ENCODE measurements at places on chromosomes 3 and 15.
A peak's percentile ranks its signal among the peaks of the same experiment; 100 is the strongest.

GRCh38 chr3:124428372-124429128 is 301.7 kb upstream of the UMPS start:
- DNase-seq = no peak

GRCh38 chr3:22608721-22609120 is 594.4 kb upstream of the UBE2E2 start:
- no peak for DNase-seq

DNA sequence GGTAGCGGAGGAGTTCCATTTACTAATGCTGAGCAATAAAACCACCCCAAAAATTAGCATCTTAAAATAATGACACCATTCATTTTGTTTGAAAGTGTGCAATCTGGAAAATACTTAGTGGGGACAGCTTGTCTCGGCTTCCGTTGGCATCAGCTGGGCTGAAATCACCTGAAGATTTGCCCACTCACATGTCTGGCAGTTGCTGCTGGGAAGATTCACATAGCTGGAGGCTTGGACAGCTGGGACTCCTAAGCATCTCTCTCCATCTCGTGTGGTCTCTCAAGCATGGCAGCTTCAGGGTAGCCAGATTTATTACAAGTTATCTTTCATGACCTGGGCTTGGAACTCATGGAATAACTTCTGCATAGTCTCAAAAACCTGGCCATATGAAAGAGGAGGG is 38.4 kb upstream of the BFSP2 start:
- DNase-seq = no peak

DNA sequence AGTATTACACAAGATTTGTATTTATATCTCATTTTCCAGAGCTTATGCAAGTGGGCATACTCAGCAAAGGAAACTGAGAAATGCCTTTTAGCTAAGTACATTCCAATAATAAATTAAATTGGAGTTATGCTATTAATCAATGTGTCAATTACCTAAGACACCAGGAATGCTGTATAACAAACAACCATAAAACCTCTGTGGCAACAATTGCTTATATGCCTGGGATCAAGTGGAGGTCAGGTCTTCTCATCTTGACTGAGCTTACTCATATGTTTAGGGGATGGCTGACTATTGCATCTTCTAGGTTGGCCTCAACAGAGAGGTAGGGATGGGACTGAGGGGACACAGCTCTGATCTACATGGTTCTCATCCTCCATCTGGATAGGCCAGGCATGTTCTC is 30.7 kb downstream of the CD200R1L start:
- no peak for DNase-seq

DNA sequence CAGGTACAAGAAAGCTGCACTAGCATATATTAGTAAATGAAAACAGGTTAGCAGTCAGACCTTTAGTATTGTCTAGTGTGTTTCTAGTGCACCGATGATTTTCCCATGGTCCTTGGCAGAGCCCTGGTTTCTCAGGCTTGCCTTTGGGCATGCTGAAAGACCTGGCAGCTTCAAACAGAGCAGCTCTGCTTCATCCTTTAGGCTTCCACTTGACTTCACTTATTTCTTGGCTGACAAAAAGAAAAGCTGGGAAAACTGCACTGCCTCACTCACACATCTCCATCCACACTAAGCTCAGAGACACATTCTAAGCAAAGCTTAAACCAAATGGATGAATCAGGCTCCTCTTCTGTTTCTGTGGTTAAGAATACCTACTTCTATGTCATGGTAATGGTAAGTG is 374.8 kb upstream of the PDZRN3 start:
- DNase-seq = no peak

DNA sequence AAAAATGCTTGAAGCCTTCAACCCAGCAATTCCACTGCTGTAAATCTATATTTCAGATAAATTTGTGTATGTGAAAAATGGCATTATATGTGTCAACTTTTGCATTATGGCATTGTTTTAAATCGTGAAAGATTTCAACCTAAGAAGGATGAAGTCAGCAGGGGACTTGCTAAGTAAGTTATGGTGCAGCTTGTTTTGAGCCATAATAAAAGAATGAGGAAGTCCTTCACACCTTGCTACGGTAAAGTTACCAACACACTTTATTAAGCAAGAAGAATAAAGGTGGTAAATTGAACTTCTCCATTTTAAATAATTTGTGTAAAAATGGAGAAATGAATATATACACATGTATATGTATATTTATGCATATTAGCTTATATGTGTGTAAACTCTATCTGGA is 371.4 kb downstream of the ROBO2 start:
- DNase-seq = no peak

DNA sequence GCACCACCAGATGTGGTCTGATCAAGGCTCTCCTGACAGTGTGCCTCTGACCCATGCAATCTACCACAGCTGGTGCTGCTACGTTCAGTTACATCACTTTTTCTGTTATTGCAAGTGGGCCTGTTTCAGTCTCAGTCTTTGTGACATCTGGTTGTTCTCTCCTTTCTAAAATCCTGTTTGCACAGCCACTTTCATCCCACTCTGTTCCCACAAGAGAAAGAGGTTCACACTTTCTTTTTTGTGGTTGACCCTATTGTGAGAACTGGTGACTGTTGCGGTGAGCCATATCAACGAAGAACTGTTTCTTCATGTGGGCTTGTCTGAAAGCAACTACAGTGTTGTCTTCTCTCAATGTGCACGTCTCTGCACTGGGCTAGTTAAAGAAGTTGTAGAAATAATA is 342.8 kb upstream of the ARPP21 start:
- no peak for DNase-seq

- no peak for DNase-seq
Observed at GRCh38 chr15:29747837-29748417, 74.3 kb downstream of the TJP1 start.

GRCh38 chr15:31439328-31439727 is 112.7 kb downstream of the KLF13 start:
- no peak for DNase-seq

DNA sequence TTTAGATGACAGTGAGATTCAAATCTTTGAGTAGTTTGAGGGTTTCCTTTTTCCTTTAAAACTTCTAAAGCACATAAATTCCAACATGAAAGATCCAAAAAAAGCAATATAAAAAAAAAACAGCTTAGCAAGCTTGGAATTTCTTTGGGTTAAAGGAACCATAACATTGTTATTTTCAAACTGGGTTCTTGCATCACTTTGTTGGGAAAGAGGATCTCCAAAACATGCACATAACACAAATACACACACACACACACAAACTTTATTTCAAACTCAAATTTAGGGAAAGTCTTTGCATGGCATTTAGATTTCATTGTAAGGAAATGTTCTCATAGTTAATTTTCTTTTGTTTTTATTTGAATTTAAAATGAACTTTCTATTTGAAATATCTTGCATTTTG is 79.2 kb upstream of the COL8A1 start:
- no peak for DNase-seq

- no peak for DNase-seq
Observed at GRCh38 chr3:152241142-152242017, 27.3 kb upstream of the MBNL1 start.

- DNase-seq = no peak
Observed at GRCh38 chr3:102941786-102942185, 507.0 kb downstream of the ZPLD1 start.

- peak; percentile 57 for DNase-seq
Observed at GRCh38 chr15:74793135-74794028, 11.5 kb downstream of the CSK start.

DNA sequence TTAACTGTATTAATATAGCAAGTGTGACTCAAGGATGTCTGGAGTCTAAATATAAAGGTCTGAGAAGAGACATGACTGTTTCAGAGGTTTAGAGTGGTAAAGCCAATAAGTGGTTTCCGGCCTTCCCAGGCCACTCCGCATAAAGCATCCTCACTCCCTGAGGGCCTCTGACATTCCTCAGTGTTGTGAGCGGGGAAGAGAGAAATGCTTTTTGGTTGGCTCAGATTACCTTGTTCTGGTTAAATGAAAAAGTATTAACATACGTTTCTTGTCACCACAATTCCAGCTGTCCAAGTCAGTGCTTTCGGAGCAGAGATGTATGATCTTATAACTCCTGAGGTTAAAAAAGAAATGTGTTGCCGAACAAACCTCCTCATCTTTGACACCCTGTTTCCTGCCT is 103.8 kb downstream of the RBMS3 start:
- no peak for DNase-seq

DNA sequence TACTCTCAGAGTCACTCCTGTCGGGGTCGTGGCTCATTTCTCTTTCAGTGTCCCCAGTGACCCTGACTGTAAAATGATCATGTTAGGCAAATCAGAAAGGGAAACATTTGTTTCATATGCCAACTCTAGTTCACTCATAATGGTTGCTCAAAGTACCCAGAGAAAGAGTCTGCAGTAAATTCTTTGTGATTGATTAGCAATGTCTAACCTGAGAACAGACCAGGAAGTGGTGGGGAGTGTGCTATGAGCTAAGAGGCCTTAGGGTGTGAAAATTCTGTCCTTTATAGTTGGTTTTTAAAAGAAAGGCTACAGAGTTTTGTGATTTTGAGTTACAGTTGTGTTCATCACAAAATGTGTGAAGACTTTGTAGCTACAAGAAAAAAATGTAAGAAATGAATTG is 108.9 kb downstream of the EDEM1 start:
- DNase-seq = no peak

DNA sequence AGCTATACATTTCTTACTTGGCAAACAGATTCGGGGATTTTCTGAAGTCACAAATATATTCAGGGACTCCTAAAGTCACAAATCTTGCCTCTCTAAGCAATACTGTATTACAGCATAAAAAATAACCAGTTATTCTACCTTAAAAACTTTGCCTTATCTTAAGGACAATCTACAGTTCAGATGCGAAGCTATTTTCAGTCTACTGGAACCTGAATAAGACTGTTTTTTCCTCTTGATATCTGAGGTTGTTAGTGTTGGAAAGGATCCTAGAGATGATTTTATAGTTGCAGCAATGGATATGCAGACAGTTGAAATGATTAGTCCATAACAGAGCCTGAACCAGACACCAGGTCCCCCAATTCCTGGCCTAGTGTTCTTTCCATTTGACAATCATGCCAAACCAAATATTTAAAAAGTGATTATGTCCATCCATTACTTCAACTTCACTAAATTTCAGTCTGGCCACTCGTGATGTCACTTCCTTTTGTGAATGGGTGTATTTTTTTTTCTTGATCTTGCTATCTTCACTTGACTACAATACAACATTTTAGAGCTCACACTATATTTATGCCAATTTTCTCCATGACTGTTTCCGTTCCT is 1.8 kb downstream of the HDGFL3 start:
- no peak for DNase-seq

DNA sequence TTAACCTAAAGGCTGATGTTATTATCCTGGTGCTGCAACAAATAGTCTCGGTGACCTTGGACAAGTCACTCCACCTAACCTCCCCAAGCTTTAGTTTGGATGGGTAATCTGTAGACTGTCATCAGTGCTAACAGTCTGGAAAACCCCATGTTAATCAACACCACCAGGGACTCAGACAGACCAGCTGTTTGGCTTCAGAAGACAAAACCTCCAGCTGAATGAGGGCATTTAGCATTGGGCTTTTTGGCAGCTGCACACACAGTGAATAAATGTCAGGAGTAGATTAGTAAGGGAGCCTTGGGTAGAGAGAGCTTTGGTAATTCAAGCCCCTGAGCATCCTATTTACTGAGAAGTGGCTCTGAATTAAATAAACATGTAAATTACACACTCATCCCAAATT is 24.9 kb upstream of the C3orf80 start:
- no peak for DNase-seq

DNA sequence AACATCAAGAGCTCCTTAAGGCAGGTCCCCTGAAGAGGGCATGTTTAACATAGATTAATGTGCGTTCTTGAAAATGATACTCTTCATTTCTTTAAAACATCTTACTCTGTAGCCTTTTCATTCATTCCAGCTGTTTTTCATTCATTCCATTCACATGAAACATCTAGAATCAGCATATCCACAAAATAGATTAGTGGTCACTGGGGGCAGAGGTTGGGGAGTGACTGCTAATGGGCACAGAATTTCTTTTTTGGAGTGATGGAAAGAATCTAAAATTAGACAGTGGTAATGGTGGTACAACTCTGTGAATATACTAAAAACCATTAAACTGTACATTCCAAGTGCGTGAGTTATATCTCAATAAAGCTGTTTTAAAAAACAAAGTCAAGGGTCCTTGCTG is 15.4 kb upstream of the CXCR6 start:
- no peak for DNase-seq

- no peak for DNase-seq
Observed at GRCh38 chr3:186502138-186502948, 41.8 kb downstream of the CRYGS start.

DNA sequence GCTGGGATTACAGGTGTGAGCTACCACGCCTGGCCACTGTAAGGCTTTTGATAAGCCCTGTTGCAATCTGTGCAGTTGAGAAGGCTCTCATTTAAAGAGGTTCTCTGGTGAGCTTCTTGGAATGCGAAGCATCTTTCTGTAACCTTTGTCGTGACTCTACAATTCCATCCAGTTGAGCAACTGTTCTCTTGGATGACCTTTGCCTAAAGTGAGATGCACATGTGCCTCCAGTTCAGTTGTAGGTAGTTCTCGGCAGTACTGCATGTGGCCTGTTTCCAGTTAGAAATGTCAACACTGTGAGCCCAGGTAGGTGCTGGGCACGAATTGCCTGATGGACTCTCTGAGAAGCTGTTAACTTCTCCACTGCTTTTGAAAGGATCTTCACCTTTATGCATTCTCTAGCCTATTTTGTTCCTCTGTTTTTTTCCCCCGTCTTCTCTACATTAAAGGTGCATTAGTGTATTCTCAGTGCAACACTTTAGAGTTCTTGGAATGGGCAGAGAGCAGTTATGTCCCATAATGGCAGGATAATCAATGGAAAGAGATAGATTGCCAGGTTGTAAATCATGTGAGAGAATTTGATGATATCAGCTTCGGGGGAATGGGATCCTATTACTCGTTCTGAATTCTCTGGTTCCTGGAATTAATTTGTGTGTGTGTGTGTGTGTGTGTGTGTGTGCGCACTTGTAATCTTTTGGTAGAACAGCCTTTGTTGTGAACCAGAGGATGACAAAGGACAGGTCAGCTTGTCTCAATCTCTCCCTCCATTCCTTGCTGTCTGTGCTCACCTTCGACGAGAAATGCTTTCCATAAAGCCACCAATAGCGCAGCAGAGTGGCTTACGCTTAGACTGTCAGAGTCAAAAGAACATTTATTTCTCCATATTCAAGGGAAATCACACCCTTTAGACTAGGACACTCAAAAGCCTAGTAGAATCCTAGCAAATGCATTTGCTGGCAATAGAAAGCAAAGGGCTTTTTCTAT is 51.1 kb downstream of the PTPRG start:
- DNase-seq = no peak

- no peak for DNase-seq
Observed at GRCh38 chr3:175212896-175213295, 353.8 kb downstream of the NAALADL2 start.

- DNase-seq = no peak
Observed at GRCh38 chr15:89912145-89912673, 543 bp downstream of the ARPIN start.

DNA sequence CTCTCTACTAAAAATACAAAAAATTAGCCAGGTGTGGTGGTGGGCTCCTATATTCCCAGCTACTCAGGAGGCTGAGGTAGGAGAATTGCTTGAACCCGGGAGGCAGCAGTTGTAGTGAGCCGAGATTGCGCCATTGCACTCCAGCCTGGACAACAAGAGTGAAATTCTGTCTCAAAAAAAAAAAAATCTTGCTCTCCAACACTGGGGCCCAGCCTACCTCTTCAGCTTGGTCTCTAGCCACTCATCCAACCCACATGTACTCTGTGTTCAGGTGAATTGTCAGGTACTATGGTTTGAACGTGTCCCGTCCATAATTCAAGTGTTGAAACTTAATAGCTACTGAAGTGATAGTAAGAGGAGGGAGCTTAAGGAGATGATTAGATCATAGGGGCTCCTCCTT is 22.4 kb upstream of the RAB7A start:
- no peak for DNase-seq

All from stimulated activated CD8-positive, alpha-beta memory T cell treated with anti-CD3 and anti-CD28 coated beads, Interleukin-7, amount 100 ng/mL, for 4 hours (primary cell).